Neural crest cell (in vitro differentiated cells): ENCODE measurements at places on chromosomes 6 and 20.

DNA sequence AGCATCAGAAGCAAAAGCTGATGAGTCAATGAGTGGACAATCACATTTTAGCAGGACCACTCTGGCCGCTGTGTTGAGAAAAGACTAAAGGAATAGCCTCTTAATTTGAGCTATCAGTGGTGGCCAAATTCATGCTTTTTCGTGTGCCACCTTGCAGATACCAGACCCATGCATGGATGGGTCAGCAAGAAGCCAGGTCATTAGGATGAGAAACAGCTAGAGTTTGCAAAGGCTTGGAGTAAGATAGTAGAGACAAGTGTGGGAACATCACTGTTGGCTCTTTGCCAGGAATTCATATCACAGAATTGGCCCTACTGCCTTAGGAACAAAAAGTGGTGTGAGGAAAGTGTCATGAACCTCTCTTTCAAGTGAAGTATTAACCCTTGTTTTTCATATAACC, 25.5 kb downstream of the MRAP2 start:
- no peak for DNase-seq

- DNase-seq = no peak
These were observed 188.2 kb upstream of the PREP start for GRCh38 chr6:105591053-105591452.

DNA sequence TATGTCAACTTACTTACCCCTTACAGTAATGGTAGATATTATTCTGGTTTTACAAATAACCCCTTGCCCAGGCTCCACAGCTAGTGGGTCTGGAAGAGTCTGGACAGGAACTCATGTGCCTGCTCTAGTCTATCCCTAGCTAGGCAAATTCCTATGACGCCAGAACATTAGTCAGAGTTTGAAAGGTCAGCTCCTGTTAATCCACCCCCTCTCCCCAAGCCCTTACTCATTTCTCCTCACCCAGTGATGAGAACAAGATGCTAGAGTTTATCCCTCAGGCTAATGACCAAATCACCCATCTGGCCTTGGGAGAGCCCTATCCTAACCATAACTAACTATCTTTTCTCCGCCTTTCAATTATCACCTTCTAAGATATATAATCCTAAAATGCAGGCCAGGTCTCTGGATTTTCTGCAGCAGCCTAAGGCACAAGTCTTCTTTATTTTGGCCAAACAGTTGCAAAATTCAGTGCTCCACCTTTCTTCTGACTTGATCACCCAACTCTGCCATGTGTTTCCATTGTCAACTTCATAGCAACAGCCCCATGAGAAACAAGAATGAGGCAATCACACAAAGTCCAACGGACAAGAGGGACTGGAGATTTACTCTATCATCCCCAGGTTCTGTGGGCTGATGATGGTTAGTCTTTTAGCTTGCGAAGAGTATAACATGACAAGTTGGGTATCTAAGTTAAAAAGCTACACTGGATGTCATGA, 113.3 kb downstream of the TASP1 start:
- DNase-seq = no peak

- DNase-seq = no peak
These were observed 22.9 kb downstream of the FKBP1A start for GRCh38 chr20:1369970-1370369.

GRCh38 chr6:137102050-137102848, 57.5 kb upstream of the IL20RA start:
- no peak for DNase-seq

DNA sequence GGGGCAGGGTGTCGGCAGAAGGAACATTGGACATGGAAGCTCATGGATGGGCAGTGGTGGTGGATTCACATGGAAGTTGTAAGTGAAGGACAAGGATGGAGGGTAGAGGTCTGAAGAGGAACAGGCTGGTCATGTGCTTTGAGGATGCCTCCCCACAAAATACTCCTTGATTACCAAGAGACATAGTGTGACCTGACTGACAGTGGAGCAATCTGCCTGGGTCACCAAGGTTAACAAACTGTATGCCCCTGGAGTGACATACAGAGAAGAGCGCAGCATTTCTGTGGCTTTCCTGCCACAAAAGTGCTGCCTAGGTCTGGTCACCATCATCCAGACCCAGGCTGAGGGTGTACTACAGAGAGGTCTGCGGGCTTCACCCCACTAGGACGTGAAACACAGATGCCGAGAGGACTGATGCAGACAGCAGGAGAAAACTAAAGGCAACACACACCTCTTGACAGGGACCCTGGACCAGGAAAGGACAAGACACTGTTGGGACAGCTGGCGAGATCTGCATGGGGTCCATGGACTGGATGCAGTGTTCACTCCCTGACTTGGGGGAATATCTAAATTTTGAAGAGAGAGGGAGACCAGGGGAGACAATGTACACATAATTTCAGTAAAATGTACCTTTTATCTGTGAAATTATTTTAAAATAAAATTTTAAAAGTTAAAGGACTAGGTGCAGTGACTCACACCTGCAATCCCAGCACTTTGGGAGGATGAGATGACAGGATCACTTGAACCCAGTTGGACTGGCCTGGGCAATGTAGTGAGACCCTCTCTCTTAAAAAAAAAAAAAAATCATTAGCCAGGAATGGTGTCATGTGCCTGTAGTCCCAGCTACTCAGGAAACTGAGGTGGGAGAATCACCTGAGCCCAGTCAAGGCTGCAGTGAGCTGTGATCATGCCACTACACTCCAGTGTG, 64.9 kb downstream of the CSE1L start:
- DNase-seq = no peak

- DNase-seq = no peak
These were observed 265.0 kb upstream of the GJE1 start for GRCh38 chr6:141867767-141868166.

GRCh38 chr6:32116674-32117073, 7.5 kb upstream of the TNXB start:
- DNase-seq = peak; percentile 41

DNA sequence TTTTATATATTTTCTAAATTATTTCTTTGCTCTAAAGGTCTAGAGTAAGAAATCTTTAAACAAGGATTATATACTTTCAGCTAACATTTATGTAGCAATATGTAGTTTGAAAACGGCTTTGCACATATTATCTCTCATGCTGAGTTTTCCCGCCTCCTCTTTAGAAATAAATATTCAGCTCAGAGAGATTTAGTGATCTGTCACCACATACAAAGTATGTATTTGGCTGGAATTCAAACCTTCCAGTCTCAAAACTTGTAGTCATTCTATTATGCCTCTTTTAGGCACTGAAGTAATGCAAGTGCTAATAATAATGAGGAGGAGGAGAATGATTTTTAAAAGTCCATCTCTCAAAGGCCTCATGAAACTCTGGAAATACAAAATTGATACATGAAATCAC, 525.0 kb downstream of the GRIK2 start:
- no peak for DNase-seq

- no peak for DNase-seq
These were observed 3.1 kb downstream of the GMDS start for GRCh38 chr6:2242311-2242710.

DNA sequence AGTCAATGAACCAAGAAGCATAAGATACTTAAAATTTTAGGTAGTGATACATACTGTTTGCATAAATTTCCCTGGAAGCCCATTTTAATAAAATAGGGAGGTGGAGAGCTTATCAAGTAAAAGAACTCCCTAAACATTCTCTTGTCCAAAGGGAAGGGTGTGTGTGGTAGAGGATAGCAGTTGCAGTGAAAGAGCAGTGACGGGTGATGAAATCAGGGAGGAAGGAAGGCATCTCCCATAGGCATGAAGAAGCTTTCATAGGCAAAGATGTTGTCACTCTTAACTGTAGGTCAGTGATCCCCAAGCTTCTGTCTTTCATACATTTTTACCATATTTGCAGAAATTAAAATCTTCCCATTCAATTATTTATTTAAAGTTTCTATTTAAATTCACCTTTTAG, 60.0 kb upstream of the ZNF831 start:
- DNase-seq = no peak
